Ascending aorta (tissue), 2 donors: ENCODE measurements at places on chromosomes 5 and 9. TPM values are rescaled to one million over a fixed set of nuclear protein-coding genes. Genes with fewer than 3 reads are reported as not detected.

Gene HAND1
- total RNA-seq: not detected

Gene TBCA
- 27.4 TPM for total RNA-seq

Gene BTNL9
- 105 TPM for total RNA-seq

Gene NDUFS4
- 3.0 TPM for total RNA-seq

Gene SLC6A3
- total RNA-seq: not detected

Gene ITK
- total RNA-seq: 0.43 TPM

Gene CTNND2
- total RNA-seq: 0.11 TPM

Gene GPR151
- total RNA-seq: not detected

Gene DMRT3
- total RNA-seq: not detected

GRCh38 chr9:27209034-27209433 is 87.9 kb downstream of the EQTN start:
- no peak overlapping the region for H3K27ac ChIP-seq
- peaks cover 2% of the 10 kb centered on the region for H3K4me1 ChIP-seq
- DNase-seq: no peak
- no peak overlapping the region for H3K4me3 ChIP-seq
- H3K36me3 ChIP-seq: no peaks in the 10 kb centered on the region

DNA sequence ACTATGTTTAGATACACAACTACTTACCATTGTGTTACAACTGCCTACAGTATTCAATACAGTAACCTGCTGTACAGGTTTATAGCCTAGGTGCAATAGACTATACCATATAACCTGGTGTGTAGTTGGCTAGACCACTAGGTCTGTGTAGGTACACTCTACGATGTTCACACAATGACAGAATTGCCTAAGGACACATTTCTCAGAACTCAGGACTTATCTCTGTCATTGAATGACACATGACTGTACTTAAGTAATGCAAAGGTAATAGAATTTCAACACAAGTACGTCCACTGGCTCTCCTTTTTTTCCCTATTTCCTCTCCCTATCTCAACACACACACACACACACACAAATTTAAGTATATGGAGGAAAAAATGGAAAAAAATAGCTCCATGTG is 385.6 kb downstream of the CTNND2 start:
- no peaks in the 10 kb centered on the region for H3K27me3 ChIP-seq
- no peaks in the 10 kb centered on the region for H3K4me1 ChIP-seq
- no peak for DNase-seq

GRCh38 chr9:129285382-129285781 is 107.3 kb upstream of the IER5L start:
- no peak overlapping the region for H3K27ac ChIP-seq
- no peaks in the 10 kb centered on the region for H3K4me1 ChIP-seq
- H3K4me3 ChIP-seq: no peak overlapping the region
- no peak for DNase-seq

DNA sequence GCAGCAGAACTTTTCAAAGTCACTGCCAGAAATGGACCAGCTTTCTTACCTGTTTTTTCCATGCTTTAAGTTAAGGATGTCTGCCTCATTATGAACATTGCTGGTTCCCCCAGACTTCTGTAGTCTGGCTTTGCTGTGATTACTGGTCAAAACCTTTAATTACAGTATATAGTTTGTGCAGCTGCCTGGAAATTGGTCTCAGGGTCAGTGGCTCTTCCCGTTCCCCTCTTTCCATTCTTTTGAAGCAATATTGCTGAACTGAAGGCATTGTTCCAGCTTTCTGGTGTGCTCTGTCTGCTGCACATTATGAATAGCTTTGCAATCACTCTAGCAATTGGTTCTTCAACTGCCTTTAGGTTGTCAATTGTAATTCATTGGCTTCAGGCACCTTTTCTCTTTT is 206.5 kb downstream of the ARL15 start:
- H3K27ac ChIP-seq: no peak overlapping the region
- no peaks in the 10 kb centered on the region for H3K27me3 ChIP-seq
- no peak for DNase-seq
- H3K4me3 ChIP-seq: no peak overlapping the region
- H3K36me3 ChIP-seq: no peaks in the 10 kb centered on the region

- H3K27me3 ChIP-seq: no peaks in the 10 kb centered on the region
- no peak for DNase-seq
- H3K4me1 ChIP-seq: no peaks in the 10 kb centered on the region
- H3K4me3 ChIP-seq: no peak overlapping the region
These were observed 55.4 kb downstream of the GOLM1 start for GRCh38 chr9:86043999-86044398.

GRCh38 chr9:33506626-33507370 is 17.3 kb upstream of the ANKRD18B start:
- no peak overlapping the region for H3K27ac ChIP-seq
- no peaks in the 10 kb centered on the region for H3K4me1 ChIP-seq
- no peak overlapping the region for H3K4me3 ChIP-seq
- no peaks in the 10 kb centered on the region for H3K36me3 ChIP-seq
- DNase-seq: no peak

- H3K4me1 ChIP-seq: no peaks in the 10 kb centered on the region
- no peak for DNase-seq
- no peak overlapping the region for H3K4me3 ChIP-seq
- H3K36me3 ChIP-seq: no peaks in the 10 kb centered on the region
- H3K27me3 ChIP-seq: no peaks in the 10 kb centered on the region
- H3K27ac ChIP-seq: no peak overlapping the region
These were observed 103.1 kb upstream of the ISL1 start for GRCh38 chr5:51279983-51280706.

- H3K27me3 ChIP-seq: no peaks in the 10 kb centered on the region
- H3K4me1 ChIP-seq: no peaks in the 10 kb centered on the region
- H3K27ac ChIP-seq: no peak overlapping the region
- DNase-seq: peak; percentile 80
- H3K4me3 ChIP-seq: no peak overlapping the region
- H3K36me3 ChIP-seq: no peaks in the 10 kb centered on the region
These were observed 9.6 kb upstream of the UBTD2 start for GRCh38 chr5:172293054-172293744.

DNA sequence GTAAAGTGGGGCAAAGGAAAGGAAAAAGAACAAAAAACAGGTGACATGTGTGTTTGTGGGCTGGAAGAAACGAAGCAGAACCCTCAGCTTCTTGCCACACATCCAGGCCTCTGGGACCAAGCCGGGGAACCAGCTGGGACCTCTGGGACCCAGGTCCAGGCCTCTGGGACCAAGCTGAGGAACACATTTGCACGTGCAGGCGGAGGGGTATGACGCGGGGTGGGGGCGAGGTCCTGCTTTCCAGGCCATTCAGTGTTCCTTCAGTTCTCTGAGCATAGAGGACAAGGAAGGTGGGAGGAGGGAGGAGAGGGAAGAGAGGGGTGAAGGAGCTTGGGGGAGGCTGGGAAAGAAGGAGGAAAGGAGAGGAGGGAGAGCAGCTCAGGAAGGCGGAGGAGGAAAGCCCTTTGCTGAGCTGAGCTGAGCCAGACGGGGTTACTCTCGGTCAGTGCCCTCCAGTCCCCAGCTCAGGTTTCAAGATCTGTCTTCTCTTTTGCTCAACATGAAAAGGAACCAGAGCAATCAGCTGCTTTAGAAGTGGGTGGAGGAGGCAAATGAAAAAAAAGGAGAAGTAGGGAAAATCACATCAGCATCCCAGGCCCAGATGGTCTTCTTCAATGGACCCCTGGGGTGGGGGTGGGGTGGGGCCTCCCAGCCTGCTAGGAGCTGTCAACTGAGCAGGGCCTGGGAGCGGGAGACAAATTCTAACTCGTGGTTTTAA is 59.1 kb downstream of the ABCA1 start:
- no peak overlapping the region for H3K4me3 ChIP-seq
- no peaks in the 10 kb centered on the region for H3K27me3 ChIP-seq
- peak; percentile 31 for DNase-seq
- H3K4me1 ChIP-seq: no peaks in the 10 kb centered on the region

DNA sequence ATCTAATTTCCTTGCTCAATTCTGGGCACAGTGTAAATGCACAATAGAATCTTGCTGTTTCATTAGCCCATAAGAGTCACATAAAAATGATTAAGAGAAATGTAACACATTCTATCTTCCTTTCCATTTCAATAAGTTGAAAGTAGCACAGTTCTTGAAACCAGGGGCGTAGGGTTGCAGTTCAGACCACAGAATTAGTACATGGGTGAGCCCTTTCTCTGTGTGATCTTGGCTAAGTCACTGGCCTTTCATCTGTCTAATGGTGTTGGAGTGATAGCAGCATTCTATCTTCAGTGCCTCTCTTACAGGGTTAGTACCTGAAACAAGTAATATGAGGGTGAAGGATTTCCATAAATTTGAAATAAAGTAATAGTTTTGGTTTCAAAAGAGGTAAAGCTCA is 445.3 kb upstream of the ZNF462 start:
- H3K36me3 ChIP-seq: no peaks in the 10 kb centered on the region
- no peaks in the 10 kb centered on the region for H3K27me3 ChIP-seq
- no peak for DNase-seq

GRCh38 chr9:8826281-8826680 is 1026.7 kb upstream of the DMAC1 start:
- no peaks in the 10 kb centered on the region for H3K36me3 ChIP-seq
- no peak for DNase-seq
- H3K4me3 ChIP-seq: no peak overlapping the region
- no peaks in the 10 kb centered on the region for H3K27me3 ChIP-seq
- no peaks in the 10 kb centered on the region for H3K4me1 ChIP-seq

- H3K27me3 ChIP-seq: no peaks in the 10 kb centered on the region
- no peaks in the 10 kb centered on the region for H3K4me1 ChIP-seq
- H3K36me3 ChIP-seq: no peaks in the 10 kb centered on the region
- no peak overlapping the region for H3K27ac ChIP-seq
- DNase-seq: no peak
These were observed 199.5 kb downstream of the FER start for GRCh38 chr5:108947164-108947563.

GRCh38 chr5:3000631-3001030 is 249.2 kb upstream of the IRX2 start:
- no peak for DNase-seq
- no peaks in the 10 kb centered on the region for H3K36me3 ChIP-seq
- no peak overlapping the region for H3K27ac ChIP-seq
- H3K27me3 ChIP-seq: no peaks in the 10 kb centered on the region

- H3K4me1 ChIP-seq: no peaks in the 10 kb centered on the region
- H3K27ac ChIP-seq: no peak overlapping the region
- DNase-seq: no peak
- no peaks in the 10 kb centered on the region for H3K27me3 ChIP-seq
- no peak overlapping the region for H3K4me3 ChIP-seq
These were observed 36.9 kb downstream of the HAVCR1 start for GRCh38 chr5:157022024-157022423.

DNA sequence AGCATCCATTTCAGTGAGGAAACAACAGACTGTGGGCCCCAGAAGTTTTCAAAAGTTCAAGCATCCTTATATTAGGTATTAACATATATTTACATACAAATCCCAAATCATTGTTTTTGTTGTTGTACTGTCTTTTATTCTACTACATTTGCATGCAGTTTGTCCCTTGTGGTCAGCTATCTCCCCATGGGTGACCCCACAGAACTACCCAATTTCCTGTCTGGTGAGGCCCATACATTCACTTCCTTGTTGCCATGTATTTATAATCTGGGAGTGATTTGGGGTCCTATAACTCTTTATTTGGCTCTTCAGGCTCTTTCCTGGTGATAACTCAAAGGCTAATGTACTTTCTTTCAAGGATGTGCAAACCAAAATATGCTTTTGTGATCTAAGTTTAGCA is 3.3 kb upstream of the CD180 start:
- DNase-seq: no peak
- no peaks in the 10 kb centered on the region for H3K27me3 ChIP-seq
- peaks cover 5% of the 10 kb centered on the region for H3K4me1 ChIP-seq
- no peaks in the 10 kb centered on the region for H3K36me3 ChIP-seq
- no peak overlapping the region for H3K4me3 ChIP-seq

DNA sequence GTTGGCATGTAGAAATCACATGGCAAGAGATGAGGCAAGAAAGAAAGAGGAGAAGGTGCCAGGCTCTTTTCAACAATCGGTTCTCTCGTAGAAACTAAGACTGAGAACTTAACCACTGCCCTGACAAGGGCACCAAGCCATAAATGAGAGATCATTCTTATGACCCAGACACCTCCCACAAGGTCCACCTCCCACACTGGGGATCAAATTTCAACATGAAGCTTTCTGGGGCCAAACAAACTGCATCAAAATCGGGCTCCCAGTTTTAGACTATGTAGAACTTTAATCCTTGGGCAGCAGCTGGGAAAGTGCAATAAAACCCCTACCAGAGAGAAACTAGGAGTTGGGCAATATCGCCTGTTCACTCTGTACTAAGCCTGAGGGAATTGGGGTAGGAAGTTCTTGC is 150.2 kb upstream of the CCDC152 start:
- no peaks in the 10 kb centered on the region for H3K27me3 ChIP-seq
- no peaks in the 10 kb centered on the region for H3K4me1 ChIP-seq
- H3K36me3 ChIP-seq: no peaks in the 10 kb centered on the region

DNA sequence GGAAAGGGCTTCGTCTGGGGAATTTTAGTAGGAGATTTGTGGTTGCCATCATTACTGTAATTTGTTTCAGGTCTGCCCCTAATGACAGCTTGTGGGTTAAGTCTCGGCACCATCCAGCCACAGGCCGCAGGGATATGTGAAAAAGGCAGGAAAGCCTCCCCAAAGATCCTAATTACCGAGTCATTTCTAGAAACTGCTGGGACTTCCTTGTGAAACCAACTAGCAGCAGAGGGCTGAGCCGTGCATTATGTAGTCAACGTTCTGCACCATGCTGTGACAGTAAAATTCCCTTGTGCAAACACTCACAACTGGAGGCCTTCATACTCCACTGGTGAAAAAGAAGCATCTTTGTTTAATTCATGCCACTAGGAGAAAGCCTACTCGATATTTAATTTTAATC is 230.3 kb downstream of the MPDZ start:
- no peaks in the 10 kb centered on the region for H3K27me3 ChIP-seq
- no peaks in the 10 kb centered on the region for H3K4me1 ChIP-seq
- no peaks in the 10 kb centered on the region for H3K36me3 ChIP-seq

- H3K4me1 ChIP-seq: no peaks in the 10 kb centered on the region
- no peaks in the 10 kb centered on the region for H3K36me3 ChIP-seq
- no peak overlapping the region for H3K27ac ChIP-seq
- H3K27me3 ChIP-seq: no peaks in the 10 kb centered on the region
- no peak overlapping the region for H3K4me3 ChIP-seq
These were observed 592.4 kb downstream of the CSNK1G3 start for GRCh38 chr5:124104344-124104743.

DNA sequence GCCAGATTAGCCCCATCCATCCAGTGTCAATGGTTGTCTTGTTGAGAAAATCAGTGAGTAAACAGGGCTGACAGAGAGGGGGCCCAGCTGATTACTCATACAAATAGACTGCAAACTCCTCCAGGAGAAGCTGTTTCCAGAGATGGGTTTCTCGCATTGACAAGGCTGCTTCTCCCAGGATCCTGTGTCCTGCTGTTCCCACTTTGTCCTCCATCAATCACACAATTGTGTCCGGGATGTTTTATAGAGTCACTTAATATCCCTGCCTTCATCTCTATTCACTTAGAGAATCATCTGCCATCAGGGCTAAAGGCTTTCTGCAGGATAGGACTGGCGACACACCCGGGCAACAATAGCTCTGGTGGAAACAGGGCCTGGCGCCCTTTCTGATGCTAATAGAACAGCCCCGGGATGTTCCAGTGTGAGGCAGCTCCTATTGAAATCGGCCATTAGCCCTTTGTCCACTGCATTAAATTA is 71.7 kb upstream of the TBCA start:
- H3K27me3 ChIP-seq: no peaks in the 10 kb centered on the region
- DNase-seq: no peak
- no peaks in the 10 kb centered on the region for H3K4me1 ChIP-seq
- H3K36me3 ChIP-seq: no peaks in the 10 kb centered on the region
- H3K27ac ChIP-seq: no peak overlapping the region

GRCh38 chr9:92289708-92290390 is 3.6 kb downstream of the IARS1 start:
- H3K4me1 ChIP-seq: peaks cover 12% of the 10 kb centered on the region
- H3K36me3 ChIP-seq: peaks cover 9% of the 10 kb centered on the region
- no peaks in the 10 kb centered on the region for H3K27me3 ChIP-seq
- no peak overlapping the region for H3K4me3 ChIP-seq
- H3K27ac ChIP-seq: no peak overlapping the region
